Activated T-cell treated with anti-CD3 and anti-CD28 coated beads, Interleukin-2, amount 50 U/mL, for 4 hours (primary cell): ENCODE measurements at places on chromosomes 7 and 10. TPM values are rescaled to one million over a fixed set of nuclear protein-coding genes. Genes with fewer than 3 reads are reported as not detected.

PNLIPRP2 gene
- total RNA-seq = 0.46 TPM

CTAGE4 gene
- total RNA-seq = 1.6 TPM

TMEM130 gene
- total RNA-seq = not detected

SOSTDC1 gene
- total RNA-seq = not detected

NRG3 gene
- total RNA-seq = not detected

CD36 gene
- total RNA-seq = 0.87 TPM
